A549 treated with Mapracorat at 1 μM for 4 hours (cell line): ENCODE measurements at places on chromosomes 1 and 21. TPM values are rescaled to one million over a fixed set of nuclear protein-coding genes. Genes with fewer than 3 reads are reported as not detected.

Gene LCE2B
- total RNA-seq: not detected in 5 replicates

Gene LCE1A
- not detected in 5 replicates for total RNA-seq

Gene SYCP1
- total RNA-seq: not detected in 5 replicates

Gene G0S2
- total RNA-seq: 3.1 to 5.5 TPM (median 4.0 TPM) in 5 replicates

Gene TMEM52
- total RNA-seq: 0.30 to 1.3 TPM (median 0.85 TPM) in 5 replicates
